Gastrocnemius medialis (tissue), 4 donors: ENCODE measurements at places on chromosomes 6 and 20. TPM values are rescaled to one million over a fixed set of nuclear protein-coding genes. Genes with fewer than 3 reads are reported as not detected.

DNA sequence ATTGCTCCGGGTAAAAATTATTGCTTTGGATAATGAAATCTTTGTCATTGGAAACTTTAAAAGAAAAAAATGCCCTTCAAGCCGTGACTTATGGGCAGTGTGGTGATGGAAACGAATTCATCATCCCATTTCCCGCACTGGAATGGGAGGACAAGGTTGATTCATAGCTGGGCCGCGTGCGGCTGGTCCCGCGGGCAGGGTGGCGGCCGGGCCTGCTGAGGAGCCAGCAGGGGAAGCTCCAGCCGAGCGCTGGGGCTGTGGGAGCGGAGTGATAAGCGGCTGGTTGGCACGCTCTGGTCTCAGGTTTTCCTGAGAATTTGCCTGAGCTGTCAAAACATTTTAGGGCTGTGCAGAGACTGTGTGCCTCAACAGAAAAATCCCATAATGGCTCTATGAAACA, 351.7 kb downstream of the CDC5L start:
- DNase-seq: no peak
- no peak overlapping the region for H3K27ac ChIP-seq
- H3K27me3 ChIP-seq: no peaks in the 10 kb centered on the region
- H3K4me1 ChIP-seq: no peaks in the 10 kb centered on the region

The TFAP2D gene
- not detected for total RNA-seq

- H3K27ac ChIP-seq: no peak overlapping the region
- H3K4me1 ChIP-seq: no peaks in the 10 kb centered on the region
- no peaks in the 10 kb centered on the region for H3K27me3 ChIP-seq
- DNase-seq: no peak
- H3K36me3 ChIP-seq: no peaks in the 10 kb centered on the region
These were observed 479.4 kb upstream of the JARID2 start for GRCh38 chr6:14766391-14766994.

The GPR6 gene
- total RNA-seq: not detected

DNA sequence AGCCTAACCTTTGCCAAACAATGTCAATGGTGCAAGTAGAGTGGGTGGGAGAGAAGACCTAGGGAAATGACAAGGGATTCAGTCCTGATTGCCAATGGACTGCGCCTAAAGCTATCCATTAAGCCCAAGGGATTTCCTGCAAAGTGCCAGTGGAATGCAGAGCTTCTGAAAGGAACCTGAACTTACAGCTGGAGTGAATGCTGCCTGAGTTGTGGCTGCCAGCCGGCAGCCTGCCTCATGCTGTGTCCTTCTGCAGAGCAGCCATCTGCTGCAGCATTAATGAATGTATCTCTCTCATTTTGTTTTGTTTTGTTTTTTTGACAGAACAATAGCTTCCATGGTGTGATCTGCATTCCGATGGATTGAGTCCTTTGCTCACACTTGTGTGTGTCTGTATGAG, 44.7 kb downstream of the SLC35F1 start:
- no peak overlapping the region for H3K27ac ChIP-seq
- no peaks in the 10 kb centered on the region for H3K27me3 ChIP-seq
- H3K4me1 ChIP-seq: no peaks in the 10 kb centered on the region
- no peak overlapping the region for H3K4me3 ChIP-seq

GRCh38 chr6:34084591-34085290, 61.1 kb downstream of the GRM4 start:
- H3K27me3 ChIP-seq: no peaks in the 10 kb centered on the region
- DNase-seq: no peak
- H3K27ac ChIP-seq: no peak overlapping the region
- H3K36me3 ChIP-seq: no peaks in the 10 kb centered on the region
- no peak overlapping the region for H3K4me3 ChIP-seq

The CLPSL1 gene
- not detected for total RNA-seq
